Stimulated activated CD8-positive, alpha-beta memory T cell treated with anti-CD3 and anti-CD28 coated beads, Interleukin-4, amount 100 ng/mL, for 4 hours (primary cell): ENCODE measurements at places on chromosomes 4 and X.

- no peak for DNase-seq
Measured at GRCh38 chrX:47186096-47186740, 7.4 kb upstream of the UBA1 start.

GRCh38 chr4:126564283-126564854, 1068.4 kb upstream of the INTU start:
- no peak for DNase-seq

DNA sequence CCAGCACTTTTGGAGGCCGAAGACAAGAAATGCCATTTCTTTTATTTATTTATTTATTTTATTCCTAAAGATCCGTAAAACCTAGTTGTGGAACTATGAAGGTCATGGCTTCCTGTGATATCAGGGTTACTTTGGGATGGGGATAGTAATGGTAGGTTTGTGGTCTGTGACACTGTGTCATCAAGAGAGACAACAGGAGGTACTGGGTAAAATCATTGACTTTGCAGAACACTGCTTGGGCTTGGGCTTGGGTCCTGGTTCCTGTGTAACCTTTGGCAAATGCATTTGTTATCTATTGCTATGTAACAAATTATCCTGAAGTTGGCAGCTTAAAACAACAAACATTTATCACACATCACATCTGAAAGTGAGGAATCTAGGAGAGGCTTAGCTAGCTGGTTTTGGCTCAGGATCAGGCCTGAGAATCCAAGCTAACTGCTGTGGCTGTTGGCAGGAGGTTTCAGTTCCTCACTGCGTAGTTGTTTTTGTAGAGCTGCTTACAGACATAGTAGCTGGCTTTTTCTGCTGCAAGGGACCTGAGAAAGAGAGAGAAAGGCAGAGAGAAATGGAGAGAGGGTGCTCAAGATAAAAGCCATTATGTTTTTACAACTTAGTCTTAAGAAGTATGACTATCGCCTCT, 576.4 kb upstream of the SLIT2 start:
- DNase-seq: no peak

GRCh38 chrX:115958687-115959359, 211.7 kb upstream of the AGTR2 start:
- DNase-seq: no peak

DNA sequence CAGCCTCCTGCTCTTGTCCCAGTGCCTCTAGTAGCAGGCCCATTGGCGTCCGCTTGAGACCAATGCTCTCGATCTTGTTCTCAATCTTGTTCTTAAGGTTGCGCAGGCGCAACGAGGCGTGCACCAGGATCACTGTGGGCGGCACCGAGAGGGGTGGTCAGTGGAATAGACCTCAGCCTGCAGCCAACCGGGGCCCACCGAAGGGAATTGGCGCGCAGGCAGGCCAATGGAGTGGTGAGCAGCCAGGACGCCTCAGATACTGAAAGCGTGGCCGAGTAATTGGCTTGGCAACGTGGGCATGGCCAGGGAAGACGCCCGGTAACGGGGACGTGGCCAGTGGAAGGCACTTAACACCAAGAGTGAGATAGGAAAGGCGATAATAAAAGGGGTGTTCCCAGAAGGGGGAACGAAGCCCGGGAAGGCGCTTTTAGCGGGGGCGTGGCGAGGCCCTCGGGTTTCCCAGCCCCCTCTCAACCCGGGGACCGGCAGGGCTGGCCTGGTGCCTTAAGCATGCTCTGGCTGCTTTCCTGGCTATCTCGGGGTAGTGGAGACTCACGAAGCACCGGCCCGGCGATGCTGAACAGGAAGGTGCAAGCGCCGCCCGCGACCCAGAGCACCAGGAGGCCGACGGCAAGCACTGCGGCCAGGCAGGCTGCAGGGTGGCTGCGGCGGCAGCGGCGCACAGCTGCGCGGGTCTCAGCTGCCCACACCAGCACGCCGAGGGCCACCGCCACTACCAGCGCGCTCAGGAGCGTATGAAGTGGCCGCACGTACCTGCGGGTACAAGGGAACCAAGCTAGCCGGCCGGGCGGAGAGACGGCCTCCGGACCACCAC, 1.7 kb downstream of the PRAF2 start:
- no peak for DNase-seq

GRCh38 chr4:166259081-166259480, 386.0 kb downstream of the TLL1 start:
- DNase-seq: no peak

DNA sequence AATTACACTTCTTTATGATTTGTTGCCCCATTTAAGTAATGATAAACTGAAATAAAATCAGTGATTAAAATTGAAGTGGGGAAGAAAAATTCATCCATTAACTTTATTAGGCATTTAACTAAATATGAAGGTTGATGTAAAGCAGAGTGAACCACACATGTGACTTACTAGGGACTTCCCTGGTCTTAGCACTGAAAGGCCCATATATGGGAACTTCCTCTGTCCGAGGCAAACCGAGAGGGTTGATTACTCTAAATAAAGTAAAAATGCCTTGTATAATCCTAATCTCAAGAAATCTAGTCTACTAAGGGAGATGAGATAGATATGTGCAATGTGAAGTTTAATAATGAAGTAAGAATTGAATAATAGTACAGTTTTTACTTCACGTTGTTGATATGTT, 403.9 kb upstream of the RPS6KA3 start:
- no peak for DNase-seq

DNA sequence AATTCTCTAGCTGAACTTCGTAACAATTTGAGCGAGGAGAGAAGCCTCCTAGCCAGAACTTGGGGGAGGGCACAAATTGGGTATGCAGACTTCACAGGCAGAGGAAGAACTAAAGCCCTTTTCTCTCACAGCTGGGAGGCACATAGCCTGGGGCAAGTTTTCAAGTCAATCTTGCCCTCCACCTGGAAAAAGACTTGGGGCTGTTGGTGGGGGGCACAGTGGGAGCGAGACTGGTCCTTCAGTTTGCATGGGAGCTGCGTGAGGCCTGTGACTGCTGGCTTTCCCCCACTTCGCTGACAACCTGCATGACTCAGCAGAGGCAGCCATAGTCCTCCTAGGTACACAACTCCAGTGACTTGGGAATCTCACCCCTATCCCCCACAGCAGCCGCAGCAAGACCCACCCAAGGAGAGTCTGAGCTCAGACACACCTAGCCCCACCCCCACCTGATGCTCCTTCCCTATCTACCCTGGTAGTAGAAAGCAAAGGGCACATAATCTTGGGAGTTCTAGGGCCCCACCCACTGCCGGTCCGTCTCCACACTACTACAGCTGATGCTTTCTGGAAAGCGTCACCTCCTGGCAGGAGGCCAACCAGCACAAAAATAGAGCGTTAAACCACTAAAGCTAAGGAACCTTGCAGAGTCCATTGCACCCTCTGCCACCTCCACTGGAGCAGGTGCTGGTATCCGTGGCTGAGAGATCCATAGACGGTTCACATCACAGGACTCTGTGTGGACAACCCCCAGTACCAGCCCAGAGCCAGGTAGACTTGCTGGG, 160.8 kb downstream of the CBLL2 start:
- no peak for DNase-seq

- no peak for DNase-seq
Measured at GRCh38 chr4:20462426-20463175, 210.9 kb downstream of the SLIT2 start.

DNA sequence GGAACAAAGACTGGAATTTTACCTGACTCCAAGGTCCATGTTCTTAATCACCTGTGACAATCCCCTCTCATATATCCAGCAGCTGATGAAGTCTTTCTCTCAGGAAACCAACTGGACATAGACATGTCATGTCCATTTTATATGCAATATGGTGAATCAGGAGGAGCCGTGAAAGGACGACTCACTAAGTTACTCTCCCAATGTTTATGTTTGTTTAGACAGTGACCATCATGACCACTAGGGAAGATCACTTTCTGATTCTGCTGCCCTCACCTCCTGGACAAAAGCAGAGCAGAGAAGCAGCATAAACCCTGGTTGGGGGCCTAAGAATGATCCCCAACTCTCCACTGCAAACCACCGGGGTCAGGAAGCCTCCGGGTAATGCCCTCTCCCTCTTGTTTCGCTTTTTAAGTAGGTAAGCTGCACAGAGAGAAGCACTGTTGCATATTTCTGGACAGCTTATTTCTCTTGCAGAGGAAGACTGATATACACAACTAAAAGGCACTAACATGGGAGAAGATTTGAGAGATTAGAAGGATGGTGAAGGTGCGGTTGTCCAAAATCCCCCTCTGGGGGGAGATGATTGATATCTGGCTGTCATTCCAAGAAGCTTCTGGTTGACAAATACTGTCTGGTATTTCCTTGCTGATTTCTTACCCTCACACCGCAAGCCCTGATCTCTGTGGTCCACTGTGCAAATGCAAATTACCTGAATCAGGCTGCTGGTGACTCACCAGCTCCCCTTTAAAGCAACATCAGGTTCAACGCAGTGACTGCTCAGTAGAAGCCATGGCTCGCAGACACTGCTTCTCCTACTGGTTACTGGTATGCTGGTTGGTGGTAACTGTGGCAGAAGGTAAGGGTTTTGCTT, at the start of gene ODAPH:
TSS of gene ODAPH (plus strand) at position 773 of the 871 bp plus-strand sequence. CDS start at position 790, 17 bp downstream.
- DNase-seq: no peak

- no peak for DNase-seq
Measured at GRCh38 chrX:108270280-108270679, 167.9 kb downstream of the COL4A6 start.

DNA sequence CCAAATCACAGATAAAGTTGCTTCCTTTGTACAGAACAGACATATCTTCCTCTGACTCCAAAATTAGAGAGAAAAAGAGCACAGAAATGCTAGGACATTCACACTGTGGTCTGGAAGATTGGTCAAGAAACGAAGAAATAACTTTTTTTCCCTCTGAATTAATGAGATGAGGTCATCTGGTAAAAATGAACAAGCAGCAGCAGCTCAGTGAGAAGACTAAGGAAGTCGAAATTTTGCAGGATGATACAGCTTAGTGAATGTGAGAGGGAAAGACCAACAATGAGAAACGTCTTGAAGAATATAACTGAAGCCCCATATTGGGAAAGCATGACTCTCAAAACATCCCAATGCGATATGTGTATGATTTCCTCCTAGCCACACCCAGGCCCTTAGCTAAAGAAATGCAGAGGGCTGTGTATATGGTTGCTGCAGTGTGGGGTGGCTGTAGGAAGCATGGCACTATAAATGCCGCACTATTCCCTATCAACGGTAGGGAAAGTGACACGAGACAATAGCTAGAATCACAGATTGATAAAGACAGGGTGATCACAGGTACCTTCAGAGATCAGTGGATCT, 208.6 kb downstream of the VEGFC start:
- no peak for DNase-seq

- no peak for DNase-seq
Measured at GRCh38 chr4:106325800-106326199, 9.4 kb downstream of the AIMP1 start.

- DNase-seq: no peak
Measured at GRCh38 chr4:92825791-92826190, 522.0 kb downstream of the GRID2 start.

- no peak for DNase-seq
Measured at GRCh38 chr4:56856656-56857055, 35.2 kb upstream of the SPINK2 start.

GRCh38 chrX:24838629-24839028, 144.9 kb downstream of the POLA1 start:
- DNase-seq: no peak

- no peak for DNase-seq
Measured at GRCh38 chr4:185920171-185920570, 108.2 kb upstream of the SORBS2 start.

DNA sequence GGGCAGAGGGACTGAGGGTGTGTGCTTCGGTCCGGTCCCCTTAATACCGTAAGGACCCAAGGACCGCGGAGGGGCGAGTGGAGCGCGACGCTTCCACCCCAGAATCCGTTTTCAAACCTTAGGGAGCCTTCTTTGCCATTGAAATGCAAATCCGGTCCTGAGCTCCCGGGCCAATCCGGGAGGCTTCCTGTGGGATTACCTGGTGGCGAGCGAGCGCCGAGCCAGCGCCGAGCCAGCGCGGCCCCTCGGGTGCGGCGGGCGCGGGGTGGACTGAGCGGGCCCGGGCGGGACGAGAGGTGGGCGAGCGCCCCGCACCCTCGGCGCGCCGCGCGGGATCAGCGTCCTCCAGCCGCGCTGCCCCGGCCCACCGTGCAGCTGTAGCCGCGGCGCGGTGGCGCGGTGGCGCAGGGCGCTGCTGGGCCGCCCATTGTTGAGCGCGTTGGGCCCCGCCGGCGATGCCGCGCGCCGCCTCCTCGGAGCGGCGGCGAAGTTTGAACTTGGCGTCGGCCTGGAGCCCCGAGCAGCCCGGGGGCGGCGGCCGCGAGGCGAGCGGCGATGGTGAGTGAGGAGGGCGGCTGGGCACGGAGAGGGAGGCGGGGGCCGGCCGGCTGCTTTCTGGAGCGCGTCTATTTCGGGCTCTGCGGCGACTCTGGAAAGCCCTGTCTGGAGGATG, 208.7 kb downstream of the SOWAHB start:
- DNase-seq: no peak

DNA sequence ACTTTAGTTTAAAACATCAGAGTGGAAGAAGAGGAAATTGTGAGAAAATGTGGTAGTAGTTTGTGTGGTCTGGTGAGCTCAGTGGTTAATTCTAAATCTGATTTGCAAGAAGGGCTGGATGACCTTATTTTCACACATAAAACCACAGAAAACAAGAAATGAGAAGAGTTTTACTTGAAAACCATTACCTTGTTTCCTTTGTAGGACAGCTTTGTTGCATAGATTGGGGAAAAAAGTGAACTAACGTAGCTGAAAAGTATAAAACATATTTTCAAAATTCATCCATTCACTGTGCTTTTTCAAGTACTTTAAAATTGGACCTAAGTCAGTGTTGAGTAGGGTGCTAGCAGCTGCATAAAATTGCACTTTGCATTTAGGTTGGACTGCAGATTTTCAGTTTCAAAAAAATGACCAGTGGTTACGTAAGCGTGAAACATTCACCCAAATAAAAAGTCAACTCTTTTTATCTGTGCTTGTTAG, 211.3 kb downstream of the ARHGAP10 start:
- DNase-seq: no peak

DNA sequence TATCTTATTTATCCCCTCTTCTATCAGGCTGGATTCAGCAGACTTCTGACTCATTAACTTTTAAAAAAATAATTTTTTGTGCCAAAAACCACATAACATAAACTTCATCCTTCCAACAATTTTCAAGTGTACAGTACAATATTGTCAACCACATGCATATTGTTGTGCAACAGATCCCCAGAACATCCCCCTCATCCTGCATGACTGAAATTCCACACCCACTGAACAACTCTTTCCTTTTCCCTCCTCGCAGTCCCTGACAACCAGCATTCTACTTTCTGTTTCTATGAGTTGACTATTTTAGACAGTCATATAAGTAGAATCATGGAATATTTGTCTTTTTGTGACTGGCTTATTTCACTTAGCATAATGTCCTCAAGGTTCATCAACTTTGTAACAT, 2.2 kb upstream of the MID2 start:
- no peak for DNase-seq

GRCh38 chr4:183599690-183600089, 59.3 kb downstream of the RWDD4 start:
- DNase-seq: no peak
